Heart left ventricle (tissue), 16 donors: ENCODE measurements at places on chromosomes 6 and 20. TPM values are rescaled to one million over a fixed set of nuclear protein-coding genes. Genes with fewer than 3 reads are reported as not detected.
A peak's percentile ranks its signal among the peaks of the same experiment; 100 is the strongest.

DNA sequence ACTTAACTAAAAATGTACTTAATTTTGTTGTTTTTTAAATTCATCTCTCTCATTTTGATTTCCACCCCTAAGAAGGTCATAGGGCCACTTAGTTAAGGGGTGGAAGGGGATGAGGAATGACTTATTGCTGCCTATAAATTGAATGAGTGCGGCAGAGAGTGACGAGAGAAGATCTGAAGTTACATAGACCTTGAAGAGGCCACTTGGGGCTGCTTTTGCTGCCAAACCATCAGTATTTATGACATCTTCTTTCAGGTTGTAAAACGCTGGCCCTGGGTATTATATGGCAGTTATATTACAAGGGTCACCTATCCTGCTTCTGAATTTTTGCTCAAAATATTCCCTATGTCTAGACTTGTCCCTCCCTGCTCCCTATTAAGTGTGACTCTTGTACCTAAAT, 119.6 kb upstream of the RIMS1 start:
- no peak for DNase-seq

GRCh38 chr6:149990212-149990660, 26.5 kb downstream of the ULBP1 start:
- no peak for DNase-seq

- no peak for DNase-seq
Observed at GRCh38 chr6:105921781-105922180, 164.4 kb upstream of the PRDM1 start.

- no peak for DNase-seq
Observed at GRCh38 chr20:58168843-58169242, 59.6 kb downstream of the ANKRD60 start.

DNA sequence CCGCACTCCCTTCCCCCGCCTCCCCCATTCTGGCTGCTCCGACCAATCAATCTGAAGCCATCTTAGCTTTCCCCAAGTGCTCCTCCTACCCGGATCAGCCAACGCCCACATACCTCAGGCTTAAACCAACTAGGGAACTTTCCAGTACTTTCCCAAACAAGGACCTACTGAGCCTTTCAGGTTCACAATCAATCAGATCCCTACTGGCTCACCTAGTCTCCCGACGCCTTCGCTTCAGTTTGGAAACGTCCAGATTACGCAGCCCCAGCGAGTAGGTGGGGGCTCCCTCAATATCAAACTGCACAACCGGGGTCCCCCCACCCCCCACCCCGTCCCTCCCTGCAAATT, 432 bp downstream of the HSPA1L start:
- DNase-seq: peak; percentile 98

DNA sequence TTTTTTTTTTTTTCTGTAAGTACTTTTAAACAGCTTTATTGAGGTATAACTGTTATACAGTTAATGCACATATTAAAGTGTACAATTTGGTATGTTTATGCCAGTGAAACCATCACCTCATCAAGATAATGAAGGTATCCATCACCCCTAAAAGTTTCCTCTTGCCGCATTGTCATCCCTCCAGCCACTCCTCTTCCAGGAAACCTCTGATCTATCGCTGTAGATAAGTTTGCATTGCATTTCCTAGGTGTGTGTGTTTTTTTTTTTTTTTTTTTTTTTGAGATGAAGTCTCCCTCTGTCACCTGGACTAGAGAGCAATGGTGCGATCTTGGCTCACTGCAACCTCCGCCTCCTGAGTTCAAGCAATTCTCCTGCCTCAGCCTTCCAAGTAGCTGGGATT, 3.1 kb downstream of the SLX4IP start:
- DNase-seq: no peak

DNA sequence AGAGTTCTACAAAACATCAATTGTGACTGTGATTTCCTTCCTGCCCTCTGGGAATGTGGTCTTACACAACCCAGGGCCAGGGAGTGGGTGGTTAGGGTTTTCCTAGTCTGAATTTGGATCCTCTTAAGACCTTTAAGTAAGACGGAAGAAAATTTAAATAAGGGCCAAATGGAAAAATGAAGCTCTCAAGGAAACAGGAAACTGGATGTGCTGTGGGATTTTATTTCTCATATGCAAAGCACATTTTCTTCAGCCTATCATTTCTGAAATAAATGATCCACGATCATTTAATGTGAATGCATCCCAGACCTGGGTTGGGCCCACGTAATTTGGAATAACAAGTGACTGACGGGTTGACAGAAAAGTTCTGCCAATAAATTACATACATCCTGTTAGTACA, 243.6 kb downstream of the CLIC5 start:
- DNase-seq: no peak

DNA sequence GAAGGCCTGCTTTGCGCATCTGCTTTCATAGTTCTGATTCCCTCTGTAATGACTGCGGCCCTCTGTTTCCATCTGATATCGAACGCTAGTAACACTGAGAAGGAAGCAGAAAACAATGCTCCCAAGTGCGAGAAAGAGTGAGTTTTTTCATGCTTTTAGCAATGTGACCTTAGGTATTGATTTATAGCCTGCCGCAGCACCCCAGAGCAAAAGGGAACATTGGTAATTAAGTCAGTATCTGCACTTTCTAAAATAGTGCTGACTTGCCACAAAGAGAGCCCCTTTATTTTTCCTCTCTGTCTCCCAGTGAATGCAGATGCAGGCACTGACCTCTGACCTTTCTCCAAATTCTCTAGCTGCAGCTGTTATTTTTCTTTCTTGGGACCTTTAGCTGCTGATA, 129.8 kb downstream of the HDGFL1 start:
- DNase-seq: no peak

Gene PDYN
- not detected for polyA plus RNA-seq

Gene MOG
- polyA plus RNA-seq: 2.9 TPM

Gene CNR1
- polyA plus RNA-seq: 0.57 TPM

Gene TREML1
- not detected for polyA plus RNA-seq

Gene HM13
- 119 TPM for polyA plus RNA-seq
